ENCODE measurements at places on chromosomes 5 and 9.

DNA sequence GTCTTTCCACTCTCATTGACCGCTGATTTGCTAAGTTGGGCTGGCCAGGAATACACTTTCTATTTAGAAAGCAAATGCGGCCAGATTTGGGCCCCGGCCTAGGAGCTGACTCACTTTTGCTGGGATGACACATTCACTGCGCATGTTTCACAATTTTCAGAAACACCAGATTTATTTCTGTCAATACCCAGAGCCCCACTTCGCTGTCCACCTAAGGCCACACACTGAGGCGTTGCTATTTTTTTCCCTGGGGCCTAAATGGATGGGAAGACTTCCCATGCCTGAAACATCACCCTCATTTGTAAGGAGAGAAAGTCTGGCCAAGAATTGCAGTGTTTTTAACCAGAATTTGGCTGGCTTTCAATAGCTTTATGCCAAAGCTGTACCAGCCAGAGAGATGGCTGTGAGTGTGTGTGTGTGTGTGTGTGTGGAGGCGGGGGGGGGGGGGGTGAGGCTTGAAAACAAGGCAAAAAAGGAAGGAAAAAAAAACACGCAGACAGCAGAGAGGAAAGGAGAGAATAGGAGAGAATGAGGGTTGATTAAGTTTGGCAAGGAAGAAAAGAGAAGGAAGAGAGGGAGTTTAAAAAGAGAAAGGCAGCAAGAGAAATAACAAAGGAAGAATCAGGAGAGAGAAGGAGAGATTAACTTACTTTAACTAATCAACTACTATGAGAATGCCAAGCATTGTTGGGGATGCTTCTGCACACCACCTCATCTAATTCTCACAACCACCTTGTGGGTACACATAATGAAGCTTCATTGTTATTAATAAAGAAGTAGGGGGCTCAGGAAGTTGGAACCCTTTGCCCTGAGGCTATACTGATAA is 261.4 kb upstream of the KLF4 start:
- no peak for DNase-seq

DNA sequence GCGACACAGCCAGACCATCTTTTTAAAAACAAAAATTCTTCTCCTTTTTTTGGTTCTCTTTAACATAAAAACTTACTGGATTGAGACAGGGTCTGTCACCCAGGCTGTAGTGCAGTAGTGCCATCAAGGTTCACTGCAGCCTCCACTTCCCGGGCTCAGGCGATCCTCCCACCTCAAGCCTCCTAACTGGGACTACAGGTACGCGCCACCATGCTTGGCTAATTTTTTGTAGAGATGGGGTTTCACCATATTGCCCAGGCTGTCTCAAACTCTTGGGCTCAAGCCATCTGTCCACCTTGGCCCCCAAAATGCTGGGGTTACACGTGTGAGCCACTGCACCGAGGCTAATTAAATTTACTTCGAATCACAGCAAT is 13.8 kb downstream of the HNRNPK start:
- no peak for DNase-seq

- DNase-seq = no peak
These were observed 12.2 kb upstream of the VAV2 start for GRCh38 chr9:134004131-134004873.

GRCh38 chr5:13325765-13326164 is 618.7 kb downstream of the DNAH5 start:
- no peak for DNase-seq

- DNase-seq = no peak
These were observed 635.4 kb downstream of the IRX1 start for GRCh38 chr5:4230786-4231641.

- no peak for DNase-seq
These were observed 5.2 kb downstream of the DOCK8 start for GRCh38 chr9:219670-220365.

GRCh38 chr9:89491694-89492093 is 6.2 kb downstream of the SEMA4D start:
- no peak for DNase-seq

DNA sequence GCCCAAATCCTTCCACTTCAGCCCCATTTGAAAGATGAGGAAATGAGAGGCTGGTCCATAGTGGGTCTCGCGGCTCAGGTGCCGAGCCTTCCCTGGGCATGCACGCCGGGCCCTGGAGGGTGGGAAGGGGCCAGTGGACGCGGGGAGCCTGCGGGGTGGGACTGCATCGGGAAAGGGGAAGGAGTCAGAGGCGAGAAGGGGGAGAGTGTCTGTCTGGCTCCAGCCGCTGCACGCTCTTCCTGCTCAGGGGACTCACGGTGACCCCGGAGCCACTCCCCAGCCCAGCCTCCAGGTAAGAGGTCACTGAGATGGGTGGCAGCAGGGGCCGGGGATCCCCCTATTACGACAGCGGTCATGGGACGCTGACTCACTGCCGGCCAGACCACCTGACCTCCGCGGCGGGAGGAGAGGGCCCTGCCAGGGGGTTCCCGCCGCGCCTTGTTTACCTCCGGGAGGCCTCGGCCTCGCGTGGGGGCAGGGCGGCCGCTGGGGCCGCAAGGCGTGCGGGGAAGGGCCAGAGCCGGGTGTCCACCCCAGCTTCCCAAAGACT is 1.9 kb upstream of the SQSTM1 start:
- peak; percentile 59 for DNase-seq

DNA sequence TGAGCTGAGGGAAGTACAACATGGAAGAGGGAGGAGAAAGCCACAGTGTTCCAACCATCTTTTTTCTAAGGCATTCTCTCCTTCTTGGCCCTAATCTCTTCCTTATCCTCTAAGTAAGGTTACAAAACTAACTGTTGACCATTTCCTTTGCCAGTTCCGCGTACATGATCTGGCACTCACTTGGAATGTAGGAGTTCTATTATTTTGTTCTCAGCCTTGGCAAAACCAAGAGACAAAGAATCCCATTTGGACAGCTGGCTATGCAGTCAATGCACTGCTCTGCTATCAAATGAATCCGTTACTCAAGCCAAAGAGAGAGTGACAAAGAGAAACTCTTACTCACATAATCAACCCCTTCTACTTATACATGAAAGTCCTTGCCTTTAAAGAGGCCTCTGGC is 410.3 kb downstream of the DTWD2 start:
- DNase-seq = no peak

GRCh38 chr5:76341651-76342334 is 61.3 kb upstream of the IQGAP2 start:
- DNase-seq = no peak

DNA sequence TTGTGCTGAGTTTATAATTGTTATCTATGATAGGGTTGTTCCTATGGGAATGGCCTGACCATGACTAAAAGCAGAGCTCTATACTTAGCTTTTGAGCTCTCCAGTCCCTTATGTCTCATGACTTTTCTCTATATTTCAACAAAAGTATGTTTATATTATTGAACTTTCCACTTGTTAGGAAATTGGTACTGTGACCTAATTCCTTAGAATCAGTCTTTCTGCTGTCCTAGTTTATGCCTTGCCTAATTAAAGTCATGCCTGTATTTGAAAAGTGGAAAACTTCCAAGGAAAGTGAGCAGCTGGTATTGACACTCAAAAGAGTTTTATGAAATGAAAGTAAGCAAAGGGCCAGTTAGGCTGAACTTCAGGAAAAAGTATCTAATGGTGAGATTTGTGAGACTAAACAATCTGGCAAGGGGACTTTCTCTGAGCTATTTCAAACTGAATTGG is 68.6 kb downstream of the XRCC4 start:
- no peak for DNase-seq

DNA sequence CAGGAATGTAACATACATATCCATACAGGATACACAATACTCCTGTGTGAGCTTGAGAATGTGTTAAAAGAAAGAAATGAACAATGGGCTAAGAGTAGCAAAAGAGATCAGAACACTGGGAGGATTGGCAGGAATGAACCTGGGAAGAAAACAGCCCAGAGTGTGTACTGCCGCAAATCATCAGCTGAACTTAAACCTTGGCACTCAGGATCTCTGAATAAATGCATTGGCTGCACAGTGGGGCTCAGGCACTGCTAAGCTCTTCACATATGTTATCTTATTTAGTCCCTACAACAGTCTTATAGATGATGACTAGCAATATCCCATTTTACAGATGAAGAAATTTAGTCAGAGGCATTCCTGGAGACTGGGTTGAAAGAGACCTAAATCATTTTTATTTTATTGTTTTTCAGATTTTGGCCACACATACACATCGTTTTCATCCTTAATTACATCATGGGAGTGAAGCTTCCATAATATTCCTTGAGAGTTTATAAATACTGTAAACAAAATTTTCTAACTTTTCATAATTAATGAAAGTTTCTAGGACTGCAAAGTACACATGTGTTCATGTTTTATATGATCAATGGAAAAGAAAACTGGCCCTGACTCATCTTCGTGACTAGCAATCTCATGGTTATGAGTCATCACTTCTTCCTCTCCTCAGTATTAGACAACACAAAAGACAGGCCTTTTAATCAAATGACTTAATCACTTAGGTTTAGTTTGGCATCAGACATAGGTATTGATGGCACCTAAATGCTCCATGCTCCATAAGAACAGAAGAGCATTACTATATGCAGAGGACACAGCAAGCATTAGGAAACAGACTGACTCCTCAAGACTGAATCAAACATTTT is 59.2 kb downstream of the CDH18 start:
- no peak for DNase-seq

GRCh38 chr9:78296201-78296892 is 578 bp upstream of the PSAT1 start:
- DNase-seq = peak; percentile 23

GRCh38 chr5:1732238-1732941 is 67.2 kb downstream of the MRPL36 start:
- no peak for DNase-seq

GRCh38 chr5:74552101-74552500 is 88.4 kb downstream of the ENC1 start:
- no peak for DNase-seq

- DNase-seq = no peak
These were observed 33.7 kb downstream of the CENPP start for GRCh38 chr9:92359394-92359995.

GRCh38 chr5:113240032-113240431 is 194.8 kb downstream of the TSSK1B start:
- no peak for DNase-seq

DNA sequence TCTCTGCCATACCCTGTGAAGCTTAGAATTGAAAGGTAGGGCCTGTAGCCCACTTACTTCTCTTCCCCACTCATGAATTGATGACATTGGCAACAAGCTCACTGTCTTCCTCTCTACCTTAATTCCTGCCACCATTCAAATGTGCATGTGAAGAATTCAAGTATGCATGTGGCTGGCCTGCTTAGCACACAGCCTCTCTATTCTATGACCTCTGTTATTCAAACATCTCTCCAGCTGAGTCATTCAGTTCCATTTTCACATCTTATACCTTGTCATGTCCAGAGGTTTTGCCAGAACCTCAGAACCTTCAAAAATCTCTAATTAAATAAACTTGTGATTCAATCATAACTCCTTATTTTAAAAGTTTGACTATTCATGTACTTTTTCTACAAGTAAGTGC is 114.7 kb upstream of the MAN2A1 start:
- DNase-seq = no peak

GRCh38 chr5:167305591-167306213 is 985.7 kb upstream of the WWC1 start:
- DNase-seq = no peak

- DNase-seq = no peak
These were observed 109.0 kb downstream of the ATP10B start for GRCh38 chr5:160743027-160743426.

DNA sequence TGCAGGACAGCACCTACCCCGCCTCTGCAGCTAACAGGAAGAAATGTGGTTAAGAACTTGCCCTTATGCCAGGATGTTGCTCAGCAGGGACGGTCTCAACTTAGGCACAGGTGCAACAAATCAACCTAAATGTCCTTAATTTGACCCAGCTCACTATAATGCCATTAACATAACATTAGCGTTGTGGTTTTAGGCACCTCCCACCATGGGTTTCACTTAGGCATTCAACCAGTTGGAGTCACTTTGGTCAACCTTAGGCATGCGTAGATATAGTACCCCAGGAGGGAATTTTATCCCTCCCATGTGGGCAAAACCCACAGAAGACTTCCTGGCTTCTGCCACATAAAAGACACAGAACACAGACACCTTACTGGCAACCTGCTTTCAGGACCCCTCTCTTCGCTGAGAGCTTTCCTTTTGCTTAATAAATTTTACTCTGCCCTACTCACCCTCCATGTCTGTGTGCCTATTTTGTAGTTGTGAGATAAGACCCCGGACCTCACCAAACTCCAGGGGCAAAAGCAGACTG is 8.7 kb upstream of the ERAP1 start:
- DNase-seq = no peak

DNA sequence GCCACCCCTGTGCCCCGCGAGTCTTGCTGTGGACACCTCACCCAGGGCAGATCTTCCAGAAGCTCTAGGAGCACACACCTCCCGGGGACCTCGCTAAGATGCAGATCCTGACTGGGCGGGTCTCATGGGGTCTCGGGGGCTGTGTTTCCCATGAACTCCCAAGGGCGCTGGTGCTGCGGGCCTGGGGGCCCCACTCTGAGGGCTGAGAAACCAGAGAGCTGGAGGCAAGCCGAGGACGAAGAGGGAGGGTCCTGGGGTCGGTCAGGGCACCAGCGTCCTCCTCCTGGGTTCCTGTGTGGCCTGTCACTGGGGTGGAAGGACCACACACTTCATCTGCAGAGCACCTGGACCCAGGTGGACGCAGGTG is 30.2 kb downstream of the SLC6A3 start:
- no peak for DNase-seq

GRCh38 chr5:157772127-157772526 is 28.6 kb downstream of the LSM11 start:
- DNase-seq = no peak

DNA sequence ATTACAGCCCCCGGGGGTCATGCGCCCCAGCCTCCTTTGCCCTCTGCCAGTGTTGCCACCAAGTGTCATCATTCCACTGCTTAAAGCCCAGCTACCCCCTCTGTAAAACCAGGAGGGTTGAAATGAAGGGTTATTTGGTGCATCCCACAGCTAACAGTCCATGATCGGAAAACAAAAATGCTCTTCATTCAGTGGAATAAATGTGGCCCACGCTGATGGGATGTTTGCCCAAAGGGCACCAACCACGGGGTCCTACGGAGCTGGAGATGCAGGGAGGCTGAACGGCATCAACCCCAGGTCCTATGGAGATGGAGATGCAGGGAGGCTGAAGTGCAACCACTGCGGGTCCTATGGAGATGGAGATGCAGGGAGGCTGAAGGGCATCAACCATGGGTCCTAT is 218.5 kb upstream of the IRX1 start:
- DNase-seq = no peak

DNA sequence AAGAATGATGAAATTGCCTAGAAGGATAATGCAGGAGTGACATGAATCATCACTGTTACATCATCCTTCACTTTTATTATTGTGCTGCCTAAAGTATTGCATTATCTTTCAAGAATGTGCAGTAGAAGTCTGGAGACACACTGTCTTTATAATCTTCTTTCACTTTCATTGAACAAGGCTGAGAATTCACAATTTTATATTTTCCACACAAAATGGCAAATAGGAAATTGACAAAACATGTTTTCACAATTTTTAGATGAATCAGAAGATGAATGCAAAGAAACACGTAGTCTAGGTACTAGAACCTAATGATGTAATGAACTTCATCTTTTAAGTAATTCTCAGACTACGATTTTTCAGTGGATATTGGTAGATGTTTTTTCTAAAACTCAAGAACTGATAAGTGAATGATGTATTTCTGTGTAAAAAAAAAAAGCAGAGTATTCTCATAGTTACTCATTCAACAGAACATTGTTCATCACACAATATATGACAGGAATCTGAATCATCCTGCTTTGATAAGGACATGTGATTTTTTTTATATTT is 131.5 kb upstream of the GRHPR start:
- DNase-seq = no peak
